Aorta (tissue), 5 donors: ENCODE measurements at places on chromosomes 2 and 18.

DNA sequence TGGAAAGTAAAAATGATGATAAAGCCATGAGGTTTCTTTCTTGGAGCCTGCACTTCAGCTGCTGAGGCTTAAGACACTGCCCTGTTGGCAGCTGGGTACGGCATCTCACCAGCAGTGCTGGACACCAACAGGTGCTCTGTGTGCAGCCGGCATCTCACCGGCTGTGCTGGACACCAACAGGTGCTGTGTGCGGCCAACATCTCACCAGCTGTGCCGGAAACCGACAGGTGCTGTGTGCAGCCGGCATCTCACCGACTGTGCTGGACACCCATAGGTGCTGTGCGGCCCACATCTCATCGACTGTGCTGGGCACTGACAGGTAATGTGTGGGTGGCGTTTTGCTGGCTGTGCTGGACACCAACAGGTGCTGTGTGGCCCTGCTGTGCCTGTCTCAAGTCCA is 190.8 kb downstream of the TMEM18 start:
- no peaks in the 10 kb centered on the region for H3K27me3 ChIP-seq
- no peak overlapping the region for H3K27ac ChIP-seq
- no peaks in the 10 kb centered on the region for H3K4me1 ChIP-seq
- no peaks in the 10 kb centered on the region for H3K36me3 ChIP-seq
- H3K4me3 ChIP-seq, result no peak overlapping the region
- DNase-seq, result no peak

DNA sequence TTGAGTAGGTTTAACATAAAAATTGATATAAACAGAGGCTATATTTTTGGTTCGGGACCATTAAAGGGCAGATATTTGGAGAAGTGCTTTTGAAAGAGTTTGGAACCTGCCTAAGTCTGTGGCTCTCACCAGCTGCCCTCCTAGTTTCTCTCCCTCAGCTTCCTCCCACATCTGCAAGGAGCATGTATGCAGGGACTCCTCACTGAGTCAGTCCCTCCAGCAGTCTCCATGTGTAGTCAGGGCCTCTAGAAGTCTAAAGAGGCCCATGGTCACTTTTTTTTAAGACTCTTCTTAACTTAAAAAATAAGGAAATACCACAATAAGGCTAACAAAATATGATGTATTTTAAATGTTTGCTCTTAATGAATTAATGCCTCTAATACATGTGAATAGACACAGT is 220.0 kb upstream of the TANK start:
- no peaks in the 10 kb centered on the region for H3K27me3 ChIP-seq
- H3K4me3 ChIP-seq, result no peak overlapping the region
- H3K36me3 ChIP-seq, result no peaks in the 10 kb centered on the region
- H3K4me1 ChIP-seq, result peaks cover 1% of the 10 kb centered on the region

- H3K27ac ChIP-seq, result no peak overlapping the region
- no peaks in the 10 kb centered on the region for H3K4me1 ChIP-seq
- H3K36me3 ChIP-seq, result no peaks in the 10 kb centered on the region
- no peaks in the 10 kb centered on the region for H3K27me3 ChIP-seq
These were observed 76.5 kb downstream of the BABAM2 start for GRCh38 chr2:27967076-27967475.

DNA sequence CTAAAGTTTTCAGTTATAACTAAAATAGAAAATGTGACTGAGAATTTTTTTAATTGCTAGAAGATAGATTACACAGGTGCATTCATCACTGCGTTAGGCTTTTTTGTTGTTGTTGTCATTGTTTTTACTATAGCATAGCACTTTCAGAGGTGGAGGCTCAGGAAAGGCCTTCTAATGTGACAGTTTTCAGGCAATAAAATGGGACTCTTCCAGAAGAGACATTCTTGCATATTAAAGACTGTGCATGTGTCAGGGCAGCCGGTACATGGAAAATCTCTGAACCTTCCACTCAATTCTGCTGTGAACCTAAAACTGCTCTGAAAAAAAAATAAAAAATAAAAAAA is 175.2 kb downstream of the METTL4 start:
- H3K27ac ChIP-seq, result no peak overlapping the region
- no peaks in the 10 kb centered on the region for H3K4me1 ChIP-seq
- no peaks in the 10 kb centered on the region for H3K27me3 ChIP-seq

DNA sequence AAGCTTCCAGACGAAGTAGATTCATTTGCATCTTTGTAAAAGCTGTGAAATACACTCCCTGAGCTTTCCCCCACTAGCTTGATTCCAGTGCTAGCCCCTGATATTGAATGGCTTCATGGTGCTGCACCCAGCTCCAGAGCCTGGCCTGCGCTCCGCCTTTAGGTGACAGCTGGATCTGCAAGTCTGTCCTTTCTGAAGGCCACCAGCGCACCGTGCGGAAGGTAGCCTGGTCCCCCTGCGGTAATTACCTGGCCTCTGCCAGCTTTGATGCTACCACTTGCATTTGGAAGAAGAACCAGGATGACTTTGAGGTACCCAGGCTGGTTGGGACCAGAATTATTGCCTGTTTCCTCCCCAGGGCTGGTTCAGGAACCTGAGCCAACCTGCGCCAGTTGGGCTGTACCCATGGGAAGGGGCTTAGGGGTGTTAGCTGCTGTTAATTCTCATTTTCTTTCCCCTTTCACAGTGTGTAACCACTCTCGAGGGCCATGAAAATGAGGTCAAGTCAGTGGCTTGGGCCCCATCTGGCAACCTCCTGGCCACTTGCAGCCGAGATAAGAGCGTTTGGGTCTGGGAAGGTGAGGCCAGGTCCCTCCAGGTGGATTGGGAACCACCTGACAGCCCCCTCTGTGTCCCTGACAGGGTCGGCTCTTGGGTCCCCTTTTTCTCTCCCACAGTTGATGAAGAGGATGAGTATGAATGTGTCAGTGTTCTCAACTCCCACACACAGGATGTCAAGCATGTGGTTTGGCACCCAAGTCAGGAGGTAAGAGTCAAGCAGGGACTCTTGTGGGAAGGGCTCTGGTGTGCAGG is 1.3 kb downstream of the CIAO1 start:
- no peaks in the 10 kb centered on the region for H3K4me1 ChIP-seq
- no peaks in the 10 kb centered on the region for H3K27me3 ChIP-seq
- no peak overlapping the region for H3K4me3 ChIP-seq
- no peaks in the 10 kb centered on the region for H3K36me3 ChIP-seq

DNA sequence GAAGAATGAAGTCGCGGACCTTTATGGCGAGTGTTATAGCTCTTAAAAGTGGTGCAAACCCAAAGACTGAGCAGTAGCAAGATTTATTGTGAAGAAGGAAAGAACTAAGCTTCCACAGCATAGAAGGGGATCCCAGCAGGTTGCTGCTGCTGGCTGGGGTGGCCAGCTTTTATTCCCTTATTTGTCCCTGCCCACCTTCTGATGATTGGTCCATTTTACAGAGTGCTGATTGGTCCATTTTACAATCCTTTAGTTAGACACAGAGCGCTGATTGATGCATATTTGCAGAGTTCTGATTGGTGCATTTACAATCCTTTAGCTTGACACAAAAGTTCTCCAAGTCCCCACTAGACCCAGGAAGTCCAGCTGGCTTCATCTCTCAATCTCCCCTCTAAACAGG is 36.3 kb upstream of the EN1 start:
- H3K36me3 ChIP-seq, result no peaks in the 10 kb centered on the region
- no peak overlapping the region for H3K27ac ChIP-seq
- H3K27me3 ChIP-seq, result no peaks in the 10 kb centered on the region
- H3K4me1 ChIP-seq, result no peaks in the 10 kb centered on the region
- no peak for DNase-seq

DNA sequence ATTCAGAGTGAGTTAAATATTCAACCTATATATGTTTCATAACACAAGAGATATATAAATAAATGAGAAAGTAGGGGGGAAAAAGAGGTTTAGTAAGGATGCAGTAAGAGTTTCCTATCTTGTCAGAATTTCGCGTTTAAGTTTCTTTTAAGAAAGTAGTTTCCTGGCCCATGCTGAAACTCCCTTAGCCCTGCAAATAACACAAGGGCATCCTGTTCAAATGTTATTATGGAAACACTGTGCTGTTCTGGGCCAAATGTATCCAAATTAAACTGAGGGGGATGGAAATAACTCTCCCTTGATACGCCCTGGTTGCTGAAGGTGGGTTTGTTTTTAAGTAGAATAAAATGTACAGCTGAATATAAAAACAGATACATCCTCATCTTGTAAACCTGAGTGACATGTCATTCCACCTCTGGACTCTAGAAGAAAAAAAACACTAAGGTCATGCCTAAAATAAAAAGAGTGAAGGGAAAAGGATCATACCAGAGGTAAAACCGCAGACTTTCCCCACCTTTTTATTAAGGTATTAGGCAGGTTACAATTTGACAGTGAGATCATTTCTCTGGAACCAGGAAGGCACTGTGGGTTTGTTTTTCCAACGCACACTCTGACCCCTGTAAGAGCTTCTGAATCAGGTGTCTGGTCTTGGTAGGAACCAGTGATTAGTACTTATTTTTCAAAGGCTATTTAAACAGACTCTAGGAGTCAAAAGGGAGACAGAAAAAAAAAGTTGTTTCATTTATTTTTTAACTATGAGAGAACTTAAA is 16.7 kb downstream of the BCL2 start:
- H3K36me3 ChIP-seq, result no peaks in the 10 kb centered on the region
- H3K27me3 ChIP-seq, result no peaks in the 10 kb centered on the region
- H3K27ac ChIP-seq, result no peak overlapping the region
- H3K4me3 ChIP-seq, result no peak overlapping the region
- DNase-seq, result no peak

GRCh38 chr2:152037743-152038435 is 61.0 kb downstream of the CACNB4 start:
- DNase-seq, result no peak
- H3K4me3 ChIP-seq, result no peak overlapping the region
- no peak overlapping the region for H3K27ac ChIP-seq

GRCh38 chr2:74816540-74817303 is 17.2 kb upstream of the HK2 start:
- H3K27ac ChIP-seq, result no peak overlapping the region
- H3K36me3 ChIP-seq, result no peaks in the 10 kb centered on the region
- H3K4me1 ChIP-seq, result no peaks in the 10 kb centered on the region
- no peak for DNase-seq
- H3K4me3 ChIP-seq, result no peak overlapping the region

DNA sequence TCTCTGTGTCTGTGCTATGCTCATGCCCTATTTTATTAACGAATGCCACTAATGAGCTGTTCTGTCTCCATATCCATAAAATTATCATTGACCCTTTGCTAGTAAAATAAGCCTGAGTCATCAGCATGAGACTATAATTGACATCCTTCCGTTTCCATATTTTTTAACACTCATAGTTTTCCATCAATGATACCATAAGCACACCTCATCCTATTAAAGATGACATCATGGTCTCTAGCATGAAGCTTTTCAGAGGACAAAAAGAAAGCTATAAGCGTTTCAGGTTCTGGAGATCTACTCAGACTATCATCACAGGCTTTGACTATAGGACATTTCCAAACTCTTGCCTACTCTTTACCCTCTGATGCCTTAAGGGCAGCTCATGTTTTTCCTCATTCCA is 1.2 kb upstream of the DSC2 start:
- H3K4me1 ChIP-seq, result no peaks in the 10 kb centered on the region
- DNase-seq, result no peak
- no peaks in the 10 kb centered on the region for H3K27me3 ChIP-seq
- H3K4me3 ChIP-seq, result no peak overlapping the region
- H3K27ac ChIP-seq, result no peak overlapping the region

DNA sequence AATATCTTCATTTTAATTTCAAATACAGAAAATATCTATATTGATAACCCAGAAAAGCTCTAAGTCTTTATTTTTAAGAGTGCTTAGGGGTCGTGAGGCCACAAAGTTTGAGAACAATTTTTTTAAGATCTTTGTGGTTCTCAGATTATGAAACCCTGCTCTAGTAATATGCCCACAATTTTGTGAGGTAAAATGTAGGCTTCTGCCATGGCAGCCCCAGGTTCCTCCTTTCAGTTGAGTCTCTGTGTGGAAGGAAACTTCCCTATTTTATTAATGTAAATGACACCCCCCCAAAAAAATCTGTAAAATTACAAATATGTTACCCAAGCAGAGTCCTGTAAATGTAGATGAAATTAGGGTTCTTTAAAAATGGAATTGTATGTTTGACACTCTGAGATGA is 600.5 kb downstream of the SATB2 start:
- H3K4me3 ChIP-seq, result no peak overlapping the region
- H3K27me3 ChIP-seq, result no peaks in the 10 kb centered on the region
- peaks cover 2% of the 10 kb centered on the region for H3K4me1 ChIP-seq
- no peak overlapping the region for H3K27ac ChIP-seq
- H3K36me3 ChIP-seq, result no peaks in the 10 kb centered on the region

- H3K36me3 ChIP-seq, result no peaks in the 10 kb centered on the region
- H3K4me3 ChIP-seq, result no peak overlapping the region
- no peaks in the 10 kb centered on the region for H3K4me1 ChIP-seq
- DNase-seq, result no peak
These were observed 169.8 kb upstream of the HS6ST1 start for GRCh38 chr2:128488434-128488833.

- H3K4me3 ChIP-seq, result no peak overlapping the region
- no peak overlapping the region for H3K27ac ChIP-seq
- no peak for DNase-seq
- H3K36me3 ChIP-seq, result no peaks in the 10 kb centered on the region
- H3K27me3 ChIP-seq, result no peaks in the 10 kb centered on the region
These were observed 81.4 kb downstream of the CMPK2 start for GRCh38 chr2:6784291-6784690.
